Right atrium auricular region (tissue), 2 donors: ENCODE measurements at places on chromosomes 3 and 15. TPM values are rescaled to one million over a fixed set of nuclear protein-coding genes. Genes with fewer than 3 reads are reported as not detected.

DNA sequence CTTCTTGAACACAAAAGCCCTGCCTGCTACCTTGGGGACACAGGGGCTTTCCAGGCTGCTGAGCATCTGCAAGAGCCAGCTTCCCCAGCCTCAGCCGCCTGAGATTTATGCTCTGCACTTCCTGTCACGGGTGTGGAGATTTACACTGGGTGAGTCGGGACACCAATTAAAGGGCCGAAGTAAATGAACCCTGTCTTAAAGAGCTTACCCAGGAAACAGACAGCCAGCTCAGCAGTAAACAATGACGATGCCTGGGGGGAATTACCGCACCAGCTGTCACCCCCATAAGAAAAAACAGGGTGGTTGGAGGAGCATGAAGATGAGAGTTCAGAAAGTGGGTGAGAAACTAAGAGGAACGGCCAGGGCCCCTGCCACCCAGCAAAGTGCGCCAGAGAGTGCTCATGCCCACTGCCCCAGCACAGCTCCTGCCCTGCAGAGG is 37.5 kb upstream of the IQSEC1 start:
- H3K4me3 ChIP-seq: no peak overlapping the region
- peaks cover 9% of the 10 kb centered on the region for H3K4me1 ChIP-seq
- H3K27me3 ChIP-seq: no peaks in the 10 kb centered on the region
- H3K36me3 ChIP-seq: no peaks in the 10 kb centered on the region
- H3K27ac ChIP-seq: no peak overlapping the region
- no peak for DNase-seq

GRCh38 chr3:134132961-134133360 is 103.2 kb upstream of the SLCO2A1 start:
- H3K27me3 ChIP-seq: no peaks in the 10 kb centered on the region
- no peak overlapping the region for H3K27ac ChIP-seq
- no peak for DNase-seq
- H3K4me1 ChIP-seq: no peaks in the 10 kb centered on the region

DNA sequence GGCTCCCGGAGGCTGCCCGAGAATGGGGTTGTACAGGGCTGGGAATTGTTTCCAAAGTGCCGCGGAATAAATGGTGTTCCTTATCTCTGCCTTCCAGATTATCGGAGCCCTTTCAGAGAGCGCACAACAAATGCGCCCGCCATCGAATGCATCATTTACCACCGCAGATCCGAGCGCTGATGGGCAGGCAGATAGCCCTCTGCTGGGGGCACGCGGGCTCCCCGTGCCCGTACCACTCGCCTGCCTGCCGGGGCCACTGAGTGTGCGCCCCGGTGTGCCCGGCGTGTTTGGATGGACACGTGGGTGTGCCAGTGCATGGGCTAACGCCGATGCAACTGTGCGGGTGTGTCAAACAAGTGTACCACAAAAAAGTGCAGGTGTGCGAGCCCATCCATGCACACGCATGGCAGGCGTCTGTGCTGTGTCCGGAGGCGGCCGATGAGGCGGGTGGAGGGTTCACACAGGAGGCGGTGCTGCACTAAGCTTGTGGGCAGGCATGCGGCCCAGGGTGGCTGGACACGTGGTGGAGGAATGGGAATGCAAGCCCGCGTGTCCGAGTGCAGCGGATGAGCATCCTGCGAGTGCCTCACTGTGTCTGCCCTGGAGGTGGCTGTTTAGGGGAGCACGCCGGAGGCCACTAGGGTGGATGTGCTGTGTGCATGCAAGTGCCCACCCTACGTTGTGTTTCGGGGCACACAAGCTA is 3.8 kb upstream of the GATA2 start:
- no peak overlapping the region for H3K27ac ChIP-seq
- no peak overlapping the region for H3K4me3 ChIP-seq
- no peak for DNase-seq
- no peaks in the 10 kb centered on the region for H3K36me3 ChIP-seq

The AMT gene
- 17.6 TPM for total RNA-seq

The ZMAT3 gene
- total RNA-seq: 8.5 TPM

DNA sequence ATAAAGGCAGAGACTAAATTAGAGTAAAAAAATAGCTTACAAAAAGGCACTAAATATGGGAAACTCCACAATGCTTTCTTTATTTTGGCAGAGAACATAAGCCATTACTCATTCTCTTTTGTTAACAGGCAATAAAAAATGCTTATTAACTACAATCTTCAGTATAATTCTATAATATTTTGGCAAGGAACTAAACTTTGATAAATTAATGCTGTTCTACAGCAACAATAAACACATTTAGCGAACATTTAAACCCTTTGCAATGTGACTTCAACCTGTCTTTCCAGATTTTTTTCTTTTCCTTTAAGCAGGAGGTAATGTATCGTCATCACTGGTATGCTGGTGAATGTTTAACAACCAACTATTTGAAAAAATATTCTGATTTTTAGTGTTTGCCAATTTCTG is 42.2 kb upstream of the POU1F1 start:
- no peaks in the 10 kb centered on the region for H3K4me1 ChIP-seq
- no peak for DNase-seq
- H3K36me3 ChIP-seq: no peaks in the 10 kb centered on the region
- H3K4me3 ChIP-seq: no peak overlapping the region
- H3K27me3 ChIP-seq: no peaks in the 10 kb centered on the region
- no peak overlapping the region for H3K27ac ChIP-seq

DNA sequence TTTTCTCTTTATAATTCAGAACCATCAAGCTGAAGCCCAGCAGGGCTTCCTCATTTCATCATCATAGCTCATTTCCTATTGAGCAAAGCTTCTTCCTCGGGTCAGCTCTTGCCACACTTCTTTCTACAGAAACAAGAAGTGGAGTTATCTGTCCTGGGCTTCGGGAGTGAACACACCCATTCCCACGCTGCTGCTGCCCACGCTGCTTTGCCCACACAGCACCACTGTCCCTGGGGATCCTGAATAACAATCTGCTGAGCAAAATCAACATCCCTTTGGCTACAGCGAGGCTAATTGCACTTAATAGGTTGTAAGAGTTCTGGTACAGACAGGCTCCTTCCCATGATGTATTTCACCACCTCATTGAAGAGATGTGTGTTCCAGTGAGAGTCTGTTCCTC is 23.7 kb downstream of the CEP19 start:
- no peak overlapping the region for H3K4me3 ChIP-seq
- H3K36me3 ChIP-seq: no peaks in the 10 kb centered on the region
- no peak overlapping the region for H3K27ac ChIP-seq
- DNase-seq: peak; percentile 77

- H3K36me3 ChIP-seq: no peaks in the 10 kb centered on the region
- no peak for DNase-seq
- no peak overlapping the region for H3K27ac ChIP-seq
- no peaks in the 10 kb centered on the region for H3K4me1 ChIP-seq
- no peaks in the 10 kb centered on the region for H3K27me3 ChIP-seq
Measured at GRCh38 chr3:59136081-59136480, 86.3 kb upstream of the CFAP20DC start.

DNA sequence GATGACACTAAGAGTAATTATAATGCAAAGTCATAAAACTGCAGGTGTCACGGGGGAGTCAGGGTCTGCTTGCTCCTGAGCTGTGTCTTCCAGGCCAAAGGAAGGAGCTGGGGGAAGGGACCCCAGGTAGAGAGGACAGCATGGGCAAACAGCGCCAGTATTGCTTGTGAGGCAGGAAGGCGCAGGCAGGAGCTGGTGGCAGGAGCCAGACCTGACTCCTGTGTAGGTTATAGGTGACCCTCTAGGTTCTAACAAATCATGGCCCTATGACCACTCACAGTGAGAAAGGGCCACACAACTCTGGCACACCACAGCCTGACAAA is 1.9 kb downstream of the CISH start:
- H3K27ac ChIP-seq: no peak overlapping the region
- no peak for DNase-seq
- H3K4me1 ChIP-seq: no peaks in the 10 kb centered on the region
- peaks cover 20% of the 10 kb centered on the region for H3K36me3 ChIP-seq

The PARP9 gene
- 9.2 TPM for total RNA-seq

The GRK7 gene
- total RNA-seq: not detected

DNA sequence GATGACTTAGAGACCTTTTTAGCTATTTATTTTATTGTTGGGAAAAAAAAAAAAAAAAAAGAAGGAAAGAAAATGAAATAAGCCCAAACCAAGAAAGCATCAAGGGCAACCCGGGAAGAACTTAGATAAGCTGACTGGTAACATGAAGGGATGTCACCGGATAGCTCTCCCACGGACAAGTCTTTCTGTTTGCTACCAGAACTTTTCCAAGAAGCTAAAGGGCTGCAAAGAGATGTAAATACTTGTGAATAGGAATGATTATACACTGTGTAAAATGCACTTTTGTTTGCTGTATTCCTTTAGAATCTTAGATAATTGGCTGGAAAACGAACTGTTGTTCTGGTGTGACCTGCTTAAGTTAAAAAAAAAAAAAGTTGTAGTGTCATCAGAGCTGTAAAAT is 2.8 kb downstream of the FOXB1 start:
- H3K27ac ChIP-seq: no peak overlapping the region
- no peaks in the 10 kb centered on the region for H3K36me3 ChIP-seq
- no peak overlapping the region for H3K4me3 ChIP-seq
- no peak for DNase-seq
- no peaks in the 10 kb centered on the region for H3K4me1 ChIP-seq

The MAPK6 gene
- total RNA-seq: 11.6 TPM

The CPN2 gene
- not detected for total RNA-seq

The EIF3J gene
- total RNA-seq: 34.5 TPM

The HRH1 gene
- 3.5 TPM for total RNA-seq

DNA sequence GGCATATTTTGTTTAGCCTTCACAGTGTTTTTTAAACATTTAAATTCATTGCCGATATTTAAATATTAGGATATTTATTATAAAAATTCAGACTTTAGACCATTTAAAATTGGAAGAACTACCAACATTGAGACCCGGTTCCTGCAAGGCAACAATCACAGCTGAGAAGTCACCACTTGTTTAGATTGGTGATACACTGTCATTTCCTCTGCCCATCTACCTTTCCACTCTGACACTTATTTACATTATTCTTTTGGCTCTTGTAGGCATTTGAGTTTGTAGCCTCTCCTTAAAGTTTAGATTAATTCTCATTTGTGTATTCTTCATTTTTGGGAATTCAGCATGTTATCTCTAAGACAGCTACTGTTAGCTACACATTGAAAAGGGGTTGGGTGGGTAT is 10.3 kb upstream of the IL20RB start:
- no peaks in the 10 kb centered on the region for H3K27me3 ChIP-seq
- no peak for DNase-seq
- H3K36me3 ChIP-seq: peaks cover 13% of the 10 kb centered on the region
- H3K4me3 ChIP-seq: no peak overlapping the region
- H3K4me1 ChIP-seq: peaks cover 10% of the 10 kb centered on the region

The GPR160 gene
- total RNA-seq: 0.75 TPM

The LRTM1 gene
- total RNA-seq: not detected

The ALG1L2 gene
- total RNA-seq: not detected

DNA sequence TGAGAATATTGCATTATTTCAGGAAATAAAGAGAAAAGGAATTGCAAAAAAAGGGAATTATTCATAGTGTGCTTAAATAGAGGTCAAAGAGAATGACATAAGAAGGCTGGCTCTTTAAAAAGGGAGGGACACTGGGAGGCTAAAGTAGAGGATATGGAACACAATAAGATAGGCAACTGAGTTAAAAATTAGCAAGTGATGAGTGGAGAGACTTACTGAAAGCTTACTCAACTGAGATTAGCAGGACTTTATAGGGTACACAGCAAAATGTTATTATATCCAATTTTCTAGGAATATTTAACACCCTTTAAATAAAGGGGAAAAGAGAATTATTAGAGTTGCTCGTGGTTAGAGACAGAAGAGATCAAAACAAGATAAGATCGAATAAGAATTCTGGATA is 375.2 kb downstream of the LSAMP start:
- H3K27ac ChIP-seq: no peak overlapping the region
- no peaks in the 10 kb centered on the region for H3K27me3 ChIP-seq
- H3K4me1 ChIP-seq: no peaks in the 10 kb centered on the region
- H3K4me3 ChIP-seq: no peak overlapping the region
- no peaks in the 10 kb centered on the region for H3K36me3 ChIP-seq

DNA sequence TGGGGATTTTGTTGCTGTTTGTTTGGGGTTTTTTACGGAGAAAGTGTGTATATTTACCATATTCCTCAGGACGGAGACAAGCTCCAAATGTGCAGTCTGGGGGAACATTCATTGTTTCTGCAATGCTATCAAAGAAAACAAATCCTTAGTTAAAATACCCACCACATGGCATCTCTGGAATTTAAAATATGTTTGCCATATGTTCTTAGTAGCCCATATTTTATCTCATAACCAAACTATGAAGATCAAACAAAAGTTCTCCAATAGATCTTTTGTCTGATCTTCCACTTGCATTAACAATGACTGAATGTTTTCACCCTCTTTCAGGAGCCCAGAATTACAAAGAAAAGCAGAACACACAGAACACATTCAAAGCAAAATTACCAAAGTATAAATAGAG is 35.3 kb downstream of the EFHB start:
- H3K4me1 ChIP-seq: no peaks in the 10 kb centered on the region
- no peak overlapping the region for H3K27ac ChIP-seq
- H3K27me3 ChIP-seq: no peaks in the 10 kb centered on the region
- H3K4me3 ChIP-seq: no peak overlapping the region

The ALDH1L1 gene
- total RNA-seq: 13.7 TPM

GRCh38 chr15:68515371-68516095 is 63.3 kb upstream of the CORO2B start:
- H3K4me1 ChIP-seq: no peaks in the 10 kb centered on the region
- no peaks in the 10 kb centered on the region for H3K36me3 ChIP-seq
- no peak for DNase-seq
- H3K27me3 ChIP-seq: no peaks in the 10 kb centered on the region
- H3K27ac ChIP-seq: no peak overlapping the region

The THOC7 gene
- total RNA-seq: 55.1 TPM

The CCR4 gene
- total RNA-seq: 0.35 TPM

GRCh38 chr3:160929595-160929994 is 173.6 kb downstream of the PPM1L start:
- H3K27ac ChIP-seq: no peak overlapping the region
- DNase-seq: no peak
- H3K36me3 ChIP-seq: no peaks in the 10 kb centered on the region
- no peaks in the 10 kb centered on the region for H3K4me1 ChIP-seq
- H3K27me3 ChIP-seq: no peaks in the 10 kb centered on the region
- H3K4me3 ChIP-seq: no peak overlapping the region

DNA sequence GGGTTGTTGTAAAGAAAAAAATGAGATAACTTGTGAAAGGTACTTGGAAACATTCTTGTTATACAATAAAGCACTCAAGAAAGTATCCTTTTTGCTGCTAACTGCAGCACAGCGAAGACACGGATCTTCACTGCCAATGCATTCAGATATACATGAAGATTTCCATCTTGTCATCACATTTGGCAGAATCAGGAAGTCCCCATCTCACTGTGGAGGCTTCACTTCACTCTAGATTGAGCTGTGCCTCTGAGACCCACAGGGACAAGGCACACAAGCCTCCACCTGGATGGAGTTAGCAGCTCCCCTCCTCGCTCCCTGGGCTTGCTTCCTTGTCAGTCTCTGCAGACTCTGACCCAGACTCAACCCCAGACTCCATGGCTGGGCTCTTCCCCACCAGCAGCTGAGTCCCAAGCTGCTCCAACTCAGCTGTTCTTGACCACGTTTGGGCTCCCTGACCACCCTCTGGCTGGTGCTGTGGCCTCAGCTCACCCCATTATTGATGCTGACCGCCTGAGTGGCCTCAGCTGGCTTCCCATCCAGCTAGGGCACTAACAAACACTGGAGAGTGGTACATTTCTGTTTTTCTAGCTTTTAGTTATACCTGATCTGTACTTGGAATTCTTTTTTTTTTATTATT is 45.4 kb upstream of the SMAD3 start:
- peak; percentile 54 for DNase-seq
- H3K36me3 ChIP-seq: no peaks in the 10 kb centered on the region
- H3K4me1 ChIP-seq: no peaks in the 10 kb centered on the region
- no peak overlapping the region for H3K27ac ChIP-seq
- H3K27me3 ChIP-seq: no peaks in the 10 kb centered on the region
- no peak overlapping the region for H3K4me3 ChIP-seq

The GOLGA8Q gene
- total RNA-seq: 1.2 TPM
